ENCODE measurements at places on chromosomes 12 and 14.

- DNase-seq: no peak
Measured at GRCh38 chr14:85413836-85414526, 116.0 kb upstream of the FLRT2 start.

- DNase-seq: no peak
Measured at GRCh38 chr14:97417331-97417730, 620.1 kb downstream of the VRK1 start.

- DNase-seq: no peak
Measured at GRCh38 chr12:49331380-49332222, 5.4 kb downstream of the C1QL4 start.

DNA sequence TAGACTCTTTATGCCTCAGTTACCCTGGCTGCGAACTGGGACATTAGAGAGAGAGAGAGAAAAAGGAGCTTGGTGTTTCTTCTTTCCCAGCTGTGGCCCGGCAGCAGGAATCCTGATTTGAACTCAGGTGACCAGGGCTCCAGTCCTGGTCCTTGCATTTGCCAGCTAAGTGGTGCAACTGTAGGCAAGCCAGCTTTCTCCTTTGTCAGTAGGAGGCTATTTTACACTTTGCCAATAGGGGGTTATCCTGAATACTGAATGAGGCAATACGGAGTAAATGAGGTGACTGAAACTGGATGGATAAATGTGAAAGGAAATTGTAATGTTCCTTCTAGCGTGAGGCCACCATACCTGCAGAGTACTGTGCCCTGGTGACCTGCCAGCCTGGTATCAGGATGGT lies 27.8 kb downstream of the KCNA5 start:
- no peak for DNase-seq

GRCh38 chr14:22882529-22883172 lies 371 bp upstream of the REM2 start:
- DNase-seq: no peak

DNA sequence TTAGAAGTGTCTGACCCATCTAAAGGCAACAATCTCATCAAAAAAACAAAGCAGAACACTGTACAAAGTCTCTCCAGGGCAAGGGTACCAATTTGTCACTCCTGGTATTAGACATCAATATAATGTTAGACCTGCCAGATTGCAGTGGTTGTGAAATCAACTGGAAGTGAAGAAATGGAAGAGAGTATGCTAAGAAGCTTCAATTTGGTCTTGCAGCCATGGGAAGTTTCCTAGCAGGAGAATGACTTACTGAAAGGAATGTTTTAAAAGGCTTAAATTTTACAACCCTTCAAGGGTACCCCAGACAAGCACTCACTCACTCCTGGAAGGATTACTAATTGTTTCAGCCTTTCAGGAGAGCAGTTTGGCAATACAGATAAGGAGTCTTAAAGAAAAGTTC lies 18.9 kb downstream of the LLPH start:
- DNase-seq: no peak

GRCh38 chr12:58028294-58028693 lies 86.9 kb downstream of the ATP23 start:
- no peak for DNase-seq
